ENCODE measurements at places on chromosomes 11 and 22.

DNA sequence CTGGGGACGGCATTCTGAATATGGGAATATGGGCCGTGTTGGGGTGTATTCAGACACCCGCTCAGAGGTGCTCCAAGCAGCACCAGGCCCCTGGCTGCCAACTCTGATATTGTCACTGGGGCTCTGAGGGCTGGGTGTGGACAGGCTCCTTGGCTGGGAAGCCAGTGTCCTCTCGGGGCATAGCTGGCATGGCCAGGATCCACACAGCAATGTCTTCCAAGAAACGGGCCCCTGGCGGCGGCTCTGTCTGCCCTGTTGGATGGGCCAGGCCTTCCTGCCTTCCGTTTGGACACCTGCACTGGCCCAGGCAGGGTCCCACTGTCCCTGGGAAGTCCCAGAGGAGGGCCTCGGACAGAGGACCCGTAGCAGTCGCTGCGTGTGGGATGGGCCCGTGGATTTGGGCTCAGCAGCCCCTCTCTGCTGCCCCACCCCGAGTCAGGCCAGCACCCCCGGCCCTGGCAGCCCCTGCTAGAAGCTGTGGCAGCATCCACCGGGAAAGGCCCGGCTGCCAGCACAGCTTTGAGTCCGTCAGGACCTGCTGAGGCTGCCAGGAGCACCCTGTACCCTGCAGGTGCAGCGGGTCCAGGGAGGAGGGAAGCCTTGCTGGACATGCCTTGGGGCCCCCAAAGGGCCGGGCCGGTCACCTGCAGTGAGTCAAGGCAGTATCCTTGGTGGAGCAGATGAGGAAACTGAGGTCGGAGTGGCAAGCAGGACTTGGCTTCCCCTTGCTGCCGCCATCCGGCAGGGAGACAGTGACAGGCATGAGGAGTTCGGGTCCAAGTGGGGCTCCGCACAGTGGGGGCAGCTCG is 4.1 kb downstream of the PANX2 start:
- DNase-seq, result no peak

DNA sequence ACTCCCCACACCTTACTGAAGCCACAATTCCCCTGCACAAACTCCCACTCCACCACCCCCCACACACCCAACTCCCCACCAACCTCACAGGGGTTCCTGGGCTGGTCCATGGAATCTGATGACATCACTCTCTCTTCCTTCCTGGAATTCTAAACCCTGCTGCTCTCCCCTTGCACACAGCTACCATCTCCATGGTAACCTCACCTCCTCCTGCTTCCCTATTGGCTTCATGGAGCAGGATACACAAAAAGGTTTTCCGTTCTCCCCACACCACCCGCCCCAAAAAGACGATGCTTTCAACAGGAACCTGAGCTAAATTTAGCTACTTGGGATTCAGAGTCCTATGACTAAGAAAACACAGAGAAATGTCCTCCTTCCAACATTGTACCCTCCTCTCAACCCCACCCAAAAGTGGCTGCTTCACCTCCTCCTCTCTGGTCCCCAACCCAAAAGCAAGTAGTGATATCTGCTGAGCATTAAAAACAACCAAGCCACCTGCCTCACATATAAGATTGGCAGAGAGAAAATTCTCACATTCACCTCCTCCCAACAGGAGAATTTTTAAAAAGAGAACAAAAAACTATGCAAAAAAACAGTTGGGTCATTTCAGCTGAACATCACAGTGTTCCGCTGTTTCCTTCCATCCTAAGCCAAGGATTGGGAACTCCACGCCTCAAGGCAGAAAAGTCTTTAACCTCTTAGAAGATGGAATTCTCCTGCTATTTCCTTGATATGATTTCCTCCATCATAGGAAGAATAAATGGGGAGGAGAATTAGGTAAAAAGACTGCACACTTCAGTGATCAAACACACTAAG is 66.9 kb downstream of the RBFOX2 start:
- DNase-seq, result peak; percentile 38

GRCh38 chr11:125141178-125141577 is 23.4 kb upstream of the PKNOX2 start:
- no peak for DNase-seq

GRCh38 chr11:84234011-84234410 is 947.8 kb upstream of the CCDC90B start:
- no peak for DNase-seq

DNA sequence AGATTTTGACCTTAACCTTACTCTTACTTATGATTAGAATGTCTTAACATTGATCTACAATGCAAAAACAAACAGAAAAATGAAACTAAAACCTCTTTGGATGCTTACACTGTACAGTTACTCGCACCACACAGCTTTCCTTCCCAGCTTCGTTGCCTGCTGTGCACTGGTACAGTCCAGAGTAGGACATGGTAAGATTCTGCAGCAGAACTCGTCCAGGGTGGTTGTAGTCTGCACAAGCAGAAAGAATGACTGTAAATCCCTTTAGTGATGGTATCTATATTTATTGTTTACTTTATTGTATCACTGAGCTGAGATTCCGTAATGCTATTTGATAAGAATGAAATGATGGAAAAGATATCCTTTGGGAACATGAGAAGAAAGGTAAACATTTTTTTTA is 21.0 kb upstream of the HSPA8 start:
- no peak for DNase-seq

- DNase-seq, result no peak
Observed at GRCh38 chr11:77515483-77515882, 41.6 kb upstream of the PAK1 start.

GRCh38 chr11:40134820-40135570 is 1324.5 kb downstream of the LRRC4C start:
- no peak for DNase-seq

DNA sequence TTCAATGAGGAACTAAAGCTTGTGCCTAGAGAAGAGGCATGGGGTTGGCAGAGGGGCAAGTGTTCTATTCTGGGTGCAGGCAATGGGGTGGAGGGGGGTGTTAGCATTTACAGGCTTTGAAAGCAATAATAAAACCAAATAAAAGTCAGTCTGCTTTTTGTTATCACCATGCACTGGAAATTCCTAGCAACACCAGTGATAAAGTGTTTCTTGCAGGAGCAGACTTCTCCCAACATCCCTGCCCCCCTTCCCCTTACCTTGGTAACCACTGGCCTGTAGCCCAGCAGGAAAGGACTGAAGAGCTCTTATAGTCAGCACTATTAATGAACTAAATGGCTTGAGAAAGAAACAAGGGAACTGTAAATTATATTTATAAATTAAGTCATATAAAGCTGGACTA is 65.2 kb upstream of the SESN3 start:
- no peak for DNase-seq

- no peak for DNase-seq
Observed at GRCh38 chr11:72939031-72939430, 124.8 kb downstream of the ATG16L2 start.

GRCh38 chr11:10529279-10529678 is 11.7 kb downstream of the RNF141 start:
- no peak for DNase-seq

GRCh38 chr22:37164505-37164887 is 14.8 kb upstream of the IL2RB start:
- DNase-seq, result no peak

- no peak for DNase-seq
Observed at GRCh38 chr22:39368461-39368911, 18.7 kb downstream of the SYNGR1 start.

DNA sequence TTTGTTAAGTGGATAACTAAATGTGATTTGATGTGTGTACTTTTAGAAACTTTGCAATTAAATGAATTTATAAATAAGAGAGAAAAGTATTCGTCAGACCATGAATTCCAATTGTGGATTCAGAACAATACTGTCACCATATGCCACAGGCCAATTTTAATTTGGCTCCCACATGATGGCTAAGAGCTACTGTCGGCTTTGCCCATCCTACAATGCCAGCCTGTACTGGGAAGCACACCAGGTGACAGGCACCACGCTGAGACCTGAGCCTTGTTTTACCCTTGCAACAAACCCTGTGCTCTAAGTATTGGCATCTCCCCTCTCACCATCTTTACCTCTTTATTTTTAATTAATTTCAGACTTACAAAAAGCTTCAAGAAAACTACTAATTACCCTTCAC is 14.0 kb downstream of the RAB30 start:
- DNase-seq, result no peak

DNA sequence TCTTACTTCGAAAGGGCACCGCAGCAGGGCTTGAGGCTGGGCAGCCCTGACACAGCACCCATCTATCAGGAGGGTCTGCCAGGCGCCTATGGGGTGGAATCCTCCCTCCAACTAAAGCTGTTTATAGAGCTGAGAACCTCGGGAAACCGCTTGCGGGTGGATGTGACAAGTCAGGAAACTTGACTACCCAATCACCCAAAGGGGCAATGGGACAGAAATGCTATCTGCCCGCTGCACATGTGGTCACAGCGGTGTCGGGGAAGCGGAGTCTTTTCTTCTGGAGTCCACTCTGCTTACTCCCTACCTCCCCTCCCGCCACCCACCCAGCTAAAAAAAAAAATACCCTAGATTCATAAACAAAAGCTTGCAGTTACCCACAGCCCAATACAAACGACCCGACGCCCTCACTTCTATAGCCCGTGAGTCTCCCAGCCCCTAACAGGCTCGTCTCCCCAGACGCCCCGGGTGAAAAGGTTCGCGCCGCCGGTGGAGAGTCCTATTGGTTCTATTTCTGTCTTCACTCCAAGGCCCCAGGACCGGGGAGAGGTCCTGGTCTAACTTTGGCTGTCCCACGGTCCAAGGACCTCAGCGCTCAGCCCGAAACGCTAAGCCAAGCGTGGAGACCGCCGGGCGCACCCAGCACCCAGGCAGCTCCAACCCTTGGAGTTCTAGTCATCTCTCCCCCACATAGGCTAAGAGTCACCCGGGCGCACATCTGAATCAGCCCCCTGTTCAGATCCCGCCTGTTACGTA is 1.4 kb downstream of the TRPC6 start:
- no peak for DNase-seq

GRCh38 chr11:133898031-133898769 is 52.9 kb upstream of the SPATA19 start:
- DNase-seq, result no peak

GRCh38 chr11:110566577-110566976 is 136.8 kb downstream of the FDX1 start:
- DNase-seq, result no peak

DNA sequence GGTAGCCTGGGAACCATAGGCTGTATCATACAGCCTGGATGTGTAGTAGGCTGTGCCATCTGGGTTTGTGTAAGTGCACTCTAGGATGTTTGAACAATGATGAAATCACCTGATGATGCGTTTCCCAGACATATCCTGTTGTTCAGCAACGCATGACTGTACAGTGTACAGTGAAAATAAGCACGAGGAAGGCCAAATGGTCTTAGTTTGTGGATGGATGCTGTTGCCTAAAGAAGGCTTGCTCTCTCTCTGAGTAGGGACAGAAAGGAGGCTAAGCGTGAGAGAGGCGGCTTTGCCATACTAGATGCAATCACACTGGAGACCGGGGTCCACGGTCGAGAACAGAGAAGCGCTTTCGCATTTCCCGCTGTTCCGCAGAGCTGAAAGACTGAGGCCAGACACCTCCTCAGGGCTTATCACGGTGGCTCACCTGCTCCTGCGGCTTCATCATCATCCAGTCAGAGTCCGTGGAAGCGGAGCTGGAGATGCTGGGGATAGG is 27.6 kb upstream of the APLP2 start:
- DNase-seq, result peak; percentile 85

DNA sequence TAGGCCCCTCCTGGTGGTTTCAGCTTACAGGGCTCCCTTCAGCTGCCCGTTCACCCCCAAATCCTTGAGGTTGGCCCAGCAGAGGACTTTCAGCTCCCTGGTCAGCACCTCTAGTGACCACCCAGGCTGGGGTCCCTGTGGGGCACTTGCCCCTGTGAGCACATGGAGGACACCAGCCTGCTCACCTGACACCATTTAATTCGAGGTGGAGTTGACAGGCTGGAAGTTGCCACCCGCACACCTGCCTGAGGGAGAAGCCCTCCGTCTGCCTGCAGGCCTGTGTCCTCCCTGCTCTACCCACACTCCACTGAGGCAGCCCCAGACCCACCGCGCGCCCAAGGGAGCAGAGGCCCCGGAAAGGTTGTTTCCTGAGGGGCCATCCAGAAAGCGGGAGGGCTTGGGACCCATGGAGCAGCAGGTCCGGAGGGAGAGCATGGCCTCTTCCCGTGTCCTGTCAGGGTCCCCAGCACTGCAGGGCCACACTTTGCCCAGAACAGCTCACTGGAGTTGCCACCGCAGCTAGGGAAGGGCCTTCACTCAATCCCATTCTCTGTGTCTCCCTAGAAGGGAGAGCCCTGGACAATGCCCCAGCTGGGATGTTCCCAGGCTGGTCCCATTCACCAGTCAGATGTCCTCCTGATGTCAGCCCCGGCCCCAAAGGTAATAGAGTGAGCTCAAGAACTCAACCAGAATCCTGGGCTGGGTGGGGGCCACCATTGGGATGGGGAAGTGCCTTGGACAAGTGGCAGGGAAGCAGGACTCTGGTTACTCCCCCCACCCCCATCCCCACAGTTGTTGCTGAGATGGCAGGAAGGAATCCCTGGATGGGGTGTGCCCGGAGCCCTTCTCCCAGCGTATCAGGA is 82.4 kb downstream of the MED15 start:
- DNase-seq, result no peak

GRCh38 chr11:57306940-57307565 is 17.7 kb downstream of the TNKS1BP1 start:
- DNase-seq, result no peak

GRCh38 chr11:130163346-130164220 is 4.0 kb downstream of the ST14 start:
- DNase-seq, result no peak

DNA sequence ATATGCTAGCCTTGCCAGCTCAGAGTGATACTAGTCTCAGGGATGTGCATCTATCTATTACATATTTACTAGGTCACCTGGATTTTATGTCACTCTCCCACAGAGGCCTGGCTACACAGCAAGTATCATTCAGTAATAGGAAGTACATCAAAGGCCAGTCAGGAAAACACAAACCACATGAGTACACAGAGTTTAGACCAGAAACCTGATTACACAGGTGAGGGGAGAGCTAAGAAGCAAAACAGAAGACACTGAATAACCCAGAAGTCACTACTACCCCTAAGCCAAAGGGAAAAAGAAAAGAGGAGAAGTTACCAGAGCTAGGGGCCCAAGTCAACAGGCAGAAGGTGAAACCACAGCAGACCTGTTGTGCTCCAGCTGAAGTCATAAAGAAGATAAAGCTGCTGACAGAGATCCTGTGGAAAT is 13.3 kb downstream of the LPXN start:
- DNase-seq, result no peak

- no peak for DNase-seq
Observed at GRCh38 chr11:28481616-28482480, 373.7 kb downstream of the METTL15 start.

DNA sequence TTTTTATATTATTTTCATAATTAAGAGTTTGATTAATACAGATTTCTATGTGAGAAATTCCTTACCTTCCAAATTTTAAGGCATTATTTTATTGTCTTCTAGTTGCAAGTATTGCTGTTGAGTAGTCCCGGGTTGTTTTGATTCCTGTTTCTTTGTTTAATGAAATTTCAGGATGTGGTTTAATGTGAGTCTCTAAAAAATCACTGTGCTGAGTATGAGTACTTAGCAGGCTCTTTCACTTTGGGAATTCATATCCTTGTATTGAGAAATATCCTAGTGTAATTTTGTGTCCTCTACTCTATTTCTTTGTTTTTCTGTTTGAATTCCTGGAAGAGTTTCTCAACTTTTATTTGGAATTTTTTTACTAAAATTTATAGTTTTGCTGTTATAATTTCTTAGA is 113.2 kb downstream of the TMEM135 start:
- peak; percentile 8 for DNase-seq

Measured in skeletal muscle cell (primary cell).